ENCODE measurements at places on chromosomes 6 and 20.

DNA sequence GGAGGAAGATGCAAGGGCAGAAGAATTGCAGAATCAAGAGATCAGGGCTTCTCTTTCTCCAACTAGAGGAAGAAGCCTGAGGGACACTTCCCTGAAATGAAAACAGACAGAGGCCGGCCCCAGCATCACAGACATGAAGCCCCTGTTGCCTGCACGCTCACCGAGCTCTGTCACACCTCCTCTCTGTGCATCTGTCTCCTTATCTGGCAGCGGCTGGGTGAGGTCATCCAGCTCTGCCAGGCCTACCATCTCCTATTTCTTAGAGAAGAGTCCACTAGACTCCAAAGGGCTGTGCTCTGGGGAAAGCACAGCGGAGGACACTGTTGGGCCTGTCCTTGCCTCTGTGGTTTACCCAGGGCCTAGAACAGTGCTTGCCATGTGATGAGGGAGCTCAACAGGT is 71.9 kb upstream of the MLN start:
- no peak for DNase-seq

DNA sequence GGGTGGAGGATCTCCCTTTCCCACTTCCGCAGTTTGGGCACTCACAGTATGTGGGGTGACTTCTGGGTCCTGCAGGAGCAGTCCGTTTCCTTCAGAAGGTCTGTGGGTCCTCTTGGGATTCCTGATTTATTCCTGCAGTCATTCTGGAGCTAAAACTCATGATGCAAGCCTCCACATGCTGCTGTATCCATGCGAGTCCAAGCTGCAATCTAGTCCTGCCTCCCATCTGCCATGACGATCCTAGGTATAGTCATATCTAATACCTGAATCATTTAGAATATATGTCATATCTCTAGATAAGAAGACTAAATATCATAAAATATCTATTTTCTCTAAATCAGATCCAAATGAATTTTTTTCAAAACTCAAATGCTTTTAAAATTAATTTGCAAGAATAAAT is 103.4 kb upstream of the AHI1 start:
- DNase-seq, result no peak

GRCh38 chr20:34874094-34874654 is 1.5 kb upstream of the GGT7 start:
- DNase-seq, result no peak

- no peak for DNase-seq
These were observed 18.0 kb downstream of the KLHL31 start for GRCh38 chr6:53647462-53648094.

DNA sequence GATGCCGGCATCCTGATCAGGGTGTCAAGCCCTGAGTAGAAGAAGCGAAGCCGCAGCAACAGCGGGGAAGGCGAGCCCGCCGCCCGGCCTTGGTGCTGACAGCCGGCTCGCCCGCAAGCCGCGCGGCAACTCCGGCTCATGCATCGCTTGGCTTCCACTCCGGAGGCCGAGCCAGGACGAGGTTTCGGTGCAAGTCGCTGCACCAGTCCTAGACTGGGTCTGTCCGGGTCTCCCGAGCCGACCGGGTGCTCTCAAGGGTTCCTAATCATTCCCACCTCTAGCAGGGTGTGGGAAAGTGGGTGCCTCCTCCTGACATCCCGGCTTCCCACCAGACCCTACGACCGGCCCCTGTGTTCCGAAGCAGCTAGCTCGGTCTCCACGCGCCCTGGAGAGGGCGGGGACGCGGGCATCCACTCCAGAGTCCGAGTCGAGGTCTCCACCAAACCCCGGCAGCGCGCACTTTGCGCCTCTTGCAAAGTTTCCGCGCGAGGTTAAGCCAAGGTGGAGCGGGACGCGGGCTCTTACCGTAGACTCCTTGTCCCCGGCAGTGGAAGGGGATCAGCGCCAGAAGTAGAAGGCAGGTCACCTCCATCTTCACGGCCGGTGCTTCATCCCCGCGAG is 1.4 kb downstream of the MDGA1 start:
- no peak for DNase-seq

- DNase-seq, result no peak
These were observed 16.3 kb downstream of the ZNF133 start for GRCh38 chr20:18304618-18305017.

DNA sequence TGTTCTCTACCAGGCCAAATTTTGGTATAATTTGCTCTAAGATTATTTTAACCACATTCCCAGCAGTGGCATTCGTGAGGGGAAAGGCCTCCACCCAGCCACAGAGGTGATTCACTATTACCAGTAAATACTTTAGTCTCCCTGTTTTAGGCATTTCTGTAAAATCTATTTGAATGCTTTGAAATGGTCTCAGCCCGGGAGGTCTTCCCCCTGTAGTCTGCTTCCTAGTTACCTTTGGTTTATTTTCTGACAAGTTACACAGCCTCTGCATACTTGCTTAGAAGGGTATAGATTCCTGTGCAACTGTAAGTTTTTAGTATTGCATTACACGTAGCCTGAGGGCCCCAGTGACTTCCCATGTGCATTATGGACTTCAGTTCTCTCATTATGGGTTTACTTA is 248.7 kb downstream of the C6orf118 start:
- DNase-seq, result no peak

DNA sequence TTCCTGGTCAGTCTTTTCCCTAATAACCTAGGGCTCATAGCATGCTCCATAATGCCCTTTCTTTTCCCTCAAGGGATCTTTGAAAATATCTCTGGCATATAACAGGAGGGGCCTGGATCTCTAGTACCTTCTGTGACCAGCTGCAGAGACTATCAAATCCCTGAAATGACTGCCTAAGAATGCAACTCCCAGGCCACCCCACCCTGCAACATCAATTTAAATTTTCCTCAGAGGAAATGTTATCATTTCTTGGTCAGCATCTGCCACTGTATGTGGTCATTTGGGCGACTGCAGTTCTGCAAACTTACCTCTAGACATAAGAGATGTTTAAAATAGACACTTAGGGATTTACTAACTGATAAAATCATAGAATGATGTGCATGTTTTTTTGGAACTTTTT is 200.2 kb downstream of the KCNQ5 start:
- no peak for DNase-seq

GRCh38 chr6:135183002-135183531 is 2.0 kb downstream of the MYB start:
- peak; percentile 59 for DNase-seq

DNA sequence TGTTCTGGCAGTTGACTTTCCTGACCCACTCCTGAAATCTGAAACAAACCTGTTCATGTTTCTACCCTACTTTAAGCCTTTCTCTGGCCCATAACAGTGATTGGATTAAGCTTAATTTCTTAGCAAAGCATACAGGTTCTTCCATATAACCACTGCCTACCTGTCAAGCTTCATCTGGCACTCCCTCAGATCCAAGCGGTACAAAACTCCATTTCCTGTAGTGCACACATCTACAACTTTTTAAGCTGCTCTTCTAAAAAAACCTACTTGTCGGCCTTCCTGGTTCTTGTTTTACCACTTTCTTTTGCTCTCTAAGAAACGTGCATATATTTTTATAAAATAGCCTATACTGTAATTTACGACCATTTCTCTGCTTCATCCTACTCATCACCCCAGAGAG is 916 bp upstream of the PPP1R11 start:
- DNase-seq, result no peak

- no peak for DNase-seq
These were observed 11.6 kb downstream of the JAG1 start for GRCh38 chr20:10662151-10662550.

Data from activated CD4-positive, alpha-beta T cell treated with anti-CD3 and anti-CD28 coated beads, Interleukin-2, amount 50 U/mL, for 24 hours (primary cell).